ENCODE measurements at places on chromosomes 11 and 22. TPM values are rescaled to one million over a fixed set of nuclear protein-coding genes. Genes with fewer than 3 reads are reported as not detected.

DNA sequence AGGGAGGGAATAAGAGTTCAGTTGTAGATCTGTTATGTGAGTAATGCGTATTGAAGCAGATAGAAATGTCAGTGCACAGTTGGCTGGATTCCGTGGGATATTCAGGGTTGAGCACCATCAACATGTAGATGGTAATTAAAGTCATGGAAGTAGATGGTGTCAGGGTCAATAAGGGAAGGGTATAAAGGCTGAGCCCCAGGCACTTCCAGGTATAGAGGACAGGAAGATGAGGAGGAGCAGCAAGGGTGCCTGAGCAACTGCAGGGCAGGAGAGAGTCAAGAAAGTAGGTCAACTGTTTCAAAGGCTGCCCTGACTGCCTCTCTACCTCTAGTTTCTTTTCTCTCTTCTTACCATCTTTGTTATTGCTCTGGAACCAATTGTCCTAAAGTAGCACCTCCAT lies 85.9 kb downstream of the MICAL2 start:
- no peak for DNase-seq

The VWCE gene
- 0.94 TPM for total RNA-seq

- no peak for DNase-seq
These were observed 97.1 kb upstream of the SYT13 start for GRCh38 chr11:45383224-45383623.

DNA sequence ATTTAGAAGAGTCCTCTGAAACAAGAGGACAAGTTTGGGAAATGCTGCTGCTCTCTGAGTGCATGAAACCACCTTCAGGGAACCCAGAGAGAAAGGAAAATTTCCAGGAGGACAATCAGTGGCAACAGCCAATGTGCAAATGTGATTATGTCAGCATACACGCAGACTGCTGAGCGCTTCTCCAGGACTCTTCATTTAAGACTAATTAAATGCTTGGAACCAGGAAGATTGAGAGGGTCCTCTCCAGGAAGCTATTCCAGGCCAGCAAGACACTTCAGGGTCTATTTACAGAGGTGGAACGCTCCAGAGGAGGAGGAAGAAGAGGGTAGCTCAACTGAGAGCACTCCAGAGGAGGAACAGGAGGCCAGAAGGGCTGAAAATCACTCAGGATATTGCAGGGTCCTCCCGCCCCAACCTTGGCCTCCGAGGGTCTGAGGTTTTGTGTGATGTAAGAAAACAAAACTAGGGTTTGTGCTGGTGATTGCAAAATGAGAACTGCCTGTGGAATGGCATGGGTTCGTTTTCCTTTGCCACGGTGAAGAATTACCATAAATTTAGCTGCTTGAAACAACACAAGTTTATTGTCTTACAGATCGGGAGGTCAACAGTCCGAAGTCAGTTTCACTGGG lies 14.1 kb upstream of the HTR3A start:
- no peak for DNase-seq

GRCh38 chr11:34976496-34977088 lies 60.2 kb downstream of the PDHX start:
- no peak for DNase-seq

DNA sequence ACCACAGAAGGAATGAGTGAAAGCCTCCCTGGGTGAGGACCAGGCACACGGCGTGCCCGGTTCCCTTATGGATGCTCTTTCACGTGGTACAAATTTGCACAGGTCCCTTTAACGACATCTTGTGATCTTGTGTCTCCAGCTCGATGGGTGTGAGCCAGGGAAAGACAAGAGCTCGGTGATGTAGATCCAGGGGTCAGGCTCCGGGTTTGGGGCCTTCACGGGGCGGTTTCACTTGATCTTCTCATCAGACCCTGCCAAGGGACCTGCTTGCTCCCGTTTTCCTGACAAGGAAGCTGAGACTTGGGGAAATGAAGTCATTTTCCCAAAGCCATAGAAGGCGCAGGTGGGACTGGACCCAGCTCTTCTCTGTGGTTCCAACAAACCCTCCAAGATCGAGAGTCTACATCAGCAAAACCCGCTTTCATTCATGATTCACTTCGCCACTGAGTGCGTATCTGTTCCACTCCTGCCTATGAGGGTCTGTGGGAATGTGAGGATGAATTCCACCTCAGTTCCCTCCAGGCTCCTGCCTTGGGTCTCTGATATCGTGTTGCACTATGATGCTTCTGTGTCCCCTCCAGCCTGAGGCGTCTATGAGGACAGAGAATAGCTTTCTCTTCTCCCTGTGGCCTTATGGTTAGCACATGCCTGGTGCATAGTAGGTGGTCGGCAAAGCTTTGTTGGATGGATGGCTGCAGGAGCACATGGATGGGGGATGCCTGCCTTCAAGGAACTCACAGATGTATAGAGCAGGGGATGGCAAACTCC lies 45.0 kb upstream of the ANO1 start:
- no peak for DNase-seq
